ENCODE measurements at places on chromosomes 6 and 20. TPM values are rescaled to one million over a fixed set of nuclear protein-coding genes. Genes with fewer than 3 reads are reported as not detected.

GRCh38 chr6:2369606-2370005, 124.2 kb upstream of the GMDS start:
- H3K36me3 ChIP-seq: no peaks in the 10 kb centered on the region
- no peak for DNase-seq
- H3K4me1 ChIP-seq: peaks cover 2% of the 10 kb centered on the region

DNA sequence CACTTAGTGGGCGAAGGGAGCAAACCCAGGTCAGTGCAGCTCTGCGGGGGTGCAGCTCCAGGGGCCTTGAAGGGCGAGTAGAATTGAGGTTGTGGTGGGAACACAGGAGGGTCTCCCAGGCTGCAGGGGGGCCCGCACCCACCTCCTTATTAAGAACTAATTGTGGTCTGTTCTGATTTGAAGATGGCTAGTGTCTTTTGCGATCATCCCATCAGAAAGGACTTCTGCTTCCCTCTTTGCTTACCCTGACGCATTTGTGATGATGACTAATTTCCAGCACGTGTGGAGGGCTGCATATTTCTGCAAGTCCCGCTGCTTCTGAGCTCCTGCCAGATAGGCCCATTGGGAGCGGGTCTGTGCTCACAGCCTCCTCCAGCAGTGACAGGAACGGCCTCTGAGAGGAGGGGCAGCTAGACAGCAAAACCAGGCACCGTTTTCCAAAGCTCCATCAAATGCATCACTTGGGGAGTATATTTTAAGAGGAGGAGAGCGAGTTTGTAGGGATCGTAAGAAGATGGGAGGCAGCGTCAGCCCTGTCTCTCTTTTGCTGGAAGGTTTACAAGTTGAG, 268.9 kb downstream of the CDH4 start:
- no peaks in the 10 kb centered on the region for H3K36me3 ChIP-seq
- peaks cover 2% of the 10 kb centered on the region for H3K4me1 ChIP-seq
- H3K4me3 ChIP-seq: no peak overlapping the region
- H3K27me3 ChIP-seq: peaks cover 5% of the 10 kb centered on the region
- DNase-seq: no peak

- H3K27ac ChIP-seq: no peak overlapping the region
- no peak for DNase-seq
- peaks cover 1% of the 10 kb centered on the region for H3K27me3 ChIP-seq
- peaks cover 17% of the 10 kb centered on the region for H3K36me3 ChIP-seq
- H3K4me3 ChIP-seq: no peak overlapping the region
Observed at GRCh38 chr6:144601221-144601620, 316.1 kb downstream of the UTRN start.

The FAM217A gene
- total RNA-seq: not detected

The SLC9A8 gene
- total RNA-seq: 10.5 TPM

The NUDT3 gene
- 52.0 TPM for total RNA-seq

The MOXD1 gene
- 0.08 TPM for total RNA-seq
